ENCODE measurements at places on chromosomes 3 and 15.

DNA sequence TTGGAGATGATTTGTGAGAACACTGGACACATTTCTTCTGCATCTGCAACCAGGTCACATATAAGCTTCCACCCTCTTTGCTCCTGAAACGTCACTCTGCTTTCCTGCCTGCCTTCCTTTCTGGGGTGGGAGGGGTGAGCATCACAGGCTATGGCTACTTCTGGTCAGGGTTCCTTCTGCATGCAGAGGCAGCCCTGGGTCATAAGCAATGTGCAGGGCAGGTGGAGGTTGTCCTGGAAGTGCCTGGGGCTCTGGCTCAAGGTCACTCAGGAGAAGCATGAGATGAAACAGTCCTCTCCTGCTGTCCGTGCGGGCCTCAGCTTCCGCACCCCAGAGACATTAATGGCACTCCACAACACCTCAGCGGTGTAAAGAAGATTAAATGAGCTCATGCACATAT is 15.1 kb downstream of the SLC6A20 start:
- no peak for DNase-seq

DNA sequence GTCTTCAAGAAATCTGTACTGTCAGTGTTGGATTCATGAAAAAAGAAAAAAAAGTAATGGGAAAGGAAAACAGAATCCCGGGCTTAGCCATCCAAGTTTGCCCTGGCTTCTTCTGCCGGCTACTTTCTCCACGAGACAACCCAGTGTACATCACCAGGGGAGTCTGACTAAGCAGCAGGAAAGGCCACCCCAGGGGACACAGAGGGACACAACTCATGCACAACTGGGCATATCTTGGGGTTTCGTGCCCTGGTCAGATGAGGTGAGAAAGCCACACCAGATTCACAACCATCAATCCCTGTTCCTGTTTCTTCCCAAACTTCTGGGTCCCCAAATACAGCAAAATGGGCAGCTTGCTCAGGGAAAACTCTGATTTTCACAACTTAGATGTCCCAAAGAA is 33.2 kb downstream of the ADAMTS17 start:
- DNase-seq = no peak

GRCh38 chr15:101090428-101090790 is 161.4 kb downstream of the CHSY1 start:
- no peak for DNase-seq

GRCh38 chr3:65854606-65855304 is 184.0 kb downstream of the MAGI1 start:
- no peak for DNase-seq

GRCh38 chr3:166302331-166302730 is 465.1 kb upstream of the BCHE start:
- no peak for DNase-seq

- DNase-seq = no peak
Measured at GRCh38 chr15:79994615-79995014, 23.6 kb upstream of the BCL2A1 start.

- DNase-seq = no peak
Measured at GRCh38 chr3:152315623-152316022, 46.9 kb downstream of the MBNL1 start.

DNA sequence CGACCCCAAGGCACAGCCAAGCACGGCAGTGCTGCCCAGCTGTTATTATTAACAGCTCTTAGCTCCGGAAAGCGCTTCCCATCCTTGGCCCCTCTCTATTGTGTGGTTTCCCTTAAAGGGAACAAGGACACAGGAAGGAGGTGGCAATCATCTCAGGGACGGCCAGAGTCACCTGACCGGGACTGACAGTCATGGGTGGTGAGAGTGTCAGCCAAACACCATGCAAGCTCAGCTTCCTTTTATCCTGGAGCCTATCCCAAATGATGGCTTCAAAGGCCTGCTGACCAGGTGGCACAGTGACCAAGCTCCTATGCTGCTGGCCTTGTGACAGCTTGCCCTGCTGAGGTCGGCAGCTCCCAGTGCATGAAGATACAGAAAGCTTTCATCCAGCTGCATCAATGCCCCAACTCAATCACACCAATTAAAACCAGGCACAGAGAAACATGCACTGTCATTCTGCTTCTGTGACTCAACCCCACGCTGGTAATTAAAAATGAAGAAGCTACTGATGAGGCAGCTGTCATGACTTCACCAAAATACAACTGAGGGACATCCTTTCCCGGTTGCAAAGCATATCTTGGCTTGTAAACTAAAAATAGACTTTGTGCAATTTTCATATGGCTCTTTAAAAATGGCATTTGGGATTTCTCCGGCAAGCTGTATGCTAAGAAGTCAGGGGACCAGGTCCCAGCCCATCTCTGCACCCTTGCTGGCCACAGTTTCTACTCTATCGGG is 34.0 kb downstream of the PCSK6 start:
- DNase-seq = no peak

- no peak for DNase-seq
Measured at GRCh38 chr3:49717211-49717958, 2.1 kb downstream of the AMIGO3 start.

- no peak for DNase-seq
Measured at GRCh38 chr15:78739206-78739605, 72.1 kb downstream of the ADAMTS7 start.

DNA sequence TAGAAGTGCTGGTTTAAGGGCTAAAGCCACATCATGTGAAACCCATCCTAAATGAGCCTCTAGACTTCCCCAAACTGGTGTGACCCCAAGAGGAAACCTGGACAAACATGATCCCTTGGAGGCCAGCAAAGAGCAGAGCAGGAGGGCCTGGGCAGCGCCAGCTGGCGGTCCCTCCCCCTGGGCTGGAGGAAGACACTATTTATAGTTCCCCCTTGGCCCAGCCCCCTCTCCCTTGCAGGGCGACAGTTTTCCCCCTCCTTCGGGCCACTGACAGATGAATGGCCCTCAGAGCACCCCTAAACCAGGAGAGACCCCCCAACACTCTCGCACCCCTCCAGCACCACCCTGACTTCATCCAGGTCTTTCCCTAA is 2.9 kb downstream of the UCN2 start:
- peak; percentile 86 for DNase-seq

- no peak for DNase-seq
Measured at GRCh38 chr3:177657243-177657642, 460.0 kb upstream of the TBL1XR1 start.

DNA sequence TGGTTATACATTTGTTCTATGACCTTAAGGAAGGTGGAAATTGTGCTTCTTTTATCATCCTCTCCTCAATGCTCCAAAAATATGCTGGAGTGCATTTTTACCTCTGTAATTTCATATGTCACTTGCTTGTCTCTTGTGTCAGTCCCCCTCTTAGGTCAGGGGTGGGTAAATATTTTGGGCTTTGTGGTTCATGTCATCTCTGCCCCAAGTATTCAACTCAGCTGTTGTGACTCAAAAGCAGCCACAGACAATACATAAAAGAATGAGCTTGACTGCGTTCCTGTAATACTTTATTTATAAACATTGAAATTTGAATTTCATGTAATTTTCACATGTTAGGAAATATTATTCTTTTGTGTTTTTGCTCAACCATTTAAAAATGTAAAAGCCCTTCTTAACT is 60.4 kb upstream of the SLC24A5 start:
- no peak for DNase-seq

DNA sequence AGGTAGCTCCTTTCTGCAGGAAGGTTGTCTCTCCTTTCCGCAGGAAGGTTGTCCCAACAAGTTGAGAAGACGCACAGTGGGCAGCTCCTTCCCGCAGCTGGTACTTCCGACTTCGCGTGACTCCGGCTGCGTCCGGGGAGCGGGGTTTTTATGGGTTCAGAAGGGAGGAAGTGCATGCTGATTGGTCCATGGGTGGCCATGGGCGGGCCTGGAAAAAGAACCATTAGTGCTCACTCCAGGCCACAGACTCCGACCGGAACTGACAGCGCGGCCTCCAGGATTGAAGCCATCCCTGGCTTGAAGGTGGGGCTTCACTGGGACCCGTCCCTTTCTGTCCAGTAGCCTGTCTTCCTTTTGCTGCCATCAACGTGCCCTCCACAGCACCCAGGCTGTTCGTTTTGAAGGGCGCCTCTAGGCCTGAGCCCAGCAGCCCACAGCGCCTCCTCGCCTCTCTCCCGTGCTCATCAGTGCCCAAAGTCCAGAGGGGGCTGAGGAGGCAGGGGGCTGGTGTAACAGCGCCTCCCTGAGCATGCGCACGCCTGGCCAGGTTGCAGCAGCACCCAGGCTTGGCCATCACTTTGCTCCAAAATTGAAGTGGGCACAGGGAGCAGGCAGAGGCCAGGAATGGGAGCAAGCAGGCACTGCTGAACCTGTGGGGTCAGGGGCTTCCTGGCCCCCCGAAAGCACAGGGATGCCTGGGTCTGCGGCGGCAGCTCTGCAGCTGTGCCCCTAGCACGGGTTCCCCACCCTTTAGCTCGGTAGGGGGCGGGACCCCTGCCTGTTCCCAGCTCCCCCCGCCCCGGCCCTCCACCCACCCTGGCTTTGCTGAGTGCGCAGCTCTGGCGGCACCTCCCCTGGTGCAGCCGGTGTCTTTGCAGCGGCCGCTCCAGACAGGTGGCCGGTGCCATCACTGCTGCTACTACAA is 330.6 kb upstream of the MCTP2 start:
- DNase-seq = no peak

Data from WERI-Rb-1 (cell line).